ENCODE measurements at places on chromosomes 16 and 17. TPM values are rescaled to one million over a fixed set of nuclear protein-coding genes. Genes with fewer than 3 reads are reported as not detected.

RNU2-1 gene
- total RNA-seq = not detected

TP53TG3E gene
- not detected for total RNA-seq

KRTAP2-2 gene
- total RNA-seq = not detected

PIGQ gene
- total RNA-seq = 33.0 TPM

CTRB2 gene
- not detected for total RNA-seq

PABPN1L gene
- not detected for total RNA-seq

PIRT gene
- not detected for total RNA-seq

MYH13 gene
- total RNA-seq = not detected

CCDC200 gene
- not detected for total RNA-seq

SULT1A1 gene
- 5.3 TPM for total RNA-seq

SPATA32 gene
- total RNA-seq = 0.13 TPM

MYL4 gene
- total RNA-seq = 0.17 TPM

SKA2 gene
- 183 TPM for total RNA-seq

SSTR5 gene
- 0.25 TPM for total RNA-seq

TRPV2 gene
- 0.60 TPM for total RNA-seq

CRHR1 gene
- total RNA-seq = not detected

DYNC1LI2 gene
- total RNA-seq = 32.0 TPM

CASKIN1 gene
- total RNA-seq = 0.74 TPM

IRX3 gene
- total RNA-seq = 4.5 TPM

TBC1D3H gene
- not detected for total RNA-seq

GNG13 gene
- total RNA-seq = not detected

Measured in A549 treated with RU486 at 1 μM for 4 hours (cell line).